Lung microvascular endothelial cell (primary cell): ENCODE measurements at places on chromosomes 7 and 10.

- DNase-seq: peak; percentile 77
Observed at GRCh38 chr7:129210256-129210988, 14.4 kb upstream of the AHCYL2 start.

DNA sequence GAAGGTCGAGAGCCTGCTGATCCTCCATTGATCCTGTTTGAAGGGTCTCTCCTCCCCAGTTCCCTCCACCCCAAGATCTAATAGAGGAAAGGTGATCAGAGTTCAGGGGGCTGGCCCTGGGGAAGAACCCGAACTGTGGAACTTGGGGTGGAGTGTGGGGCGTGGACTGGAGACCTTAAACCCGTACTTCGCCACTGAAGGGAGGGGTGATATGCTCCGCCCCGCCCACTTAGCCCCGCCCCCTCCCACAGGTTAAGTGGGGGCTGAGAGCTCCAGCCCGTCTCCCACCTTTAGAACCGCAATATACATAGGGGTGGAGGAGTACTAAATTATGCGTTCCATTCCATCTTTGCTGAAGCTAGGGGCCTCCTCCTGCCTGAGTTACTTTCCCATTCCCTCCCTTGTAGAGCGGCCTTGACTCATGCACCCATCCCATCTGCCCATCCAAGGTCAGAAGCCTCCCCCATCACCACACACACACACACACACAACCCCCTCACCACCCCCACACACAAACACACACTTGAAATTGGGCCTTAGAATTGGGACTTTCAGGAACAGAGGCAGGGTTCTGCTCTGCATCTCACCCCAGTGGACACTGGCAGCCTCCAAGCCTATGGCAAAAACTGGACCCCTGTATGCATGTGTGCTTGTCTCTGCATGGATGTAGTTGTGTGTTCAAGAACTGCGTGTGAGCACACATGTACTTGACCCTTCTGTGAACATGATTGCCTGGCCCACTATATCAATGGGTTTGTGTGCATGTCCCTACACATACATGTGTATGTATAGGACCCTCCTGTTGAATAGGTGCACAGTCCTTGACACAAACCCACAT lies 991 bp downstream of the SEMA4G start:
- no peak for DNase-seq

DNA sequence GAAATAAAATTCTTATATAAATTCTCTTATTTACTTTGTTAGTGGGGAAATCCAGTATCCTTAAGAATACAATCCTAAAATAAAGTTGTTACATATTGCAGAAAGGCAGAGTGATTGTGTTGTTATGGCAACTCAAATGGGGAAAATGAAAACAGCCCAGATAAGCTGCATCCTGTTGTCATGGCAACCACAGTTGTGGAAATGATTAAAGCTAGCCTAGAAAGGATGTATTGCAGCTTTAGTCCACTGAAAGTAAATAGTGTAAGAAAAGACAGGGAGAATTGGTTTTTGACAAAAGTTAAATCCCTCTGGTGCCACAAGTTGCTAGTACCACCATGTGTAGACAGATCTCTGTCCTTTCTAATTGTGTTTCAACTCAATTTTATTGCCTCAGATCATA lies 43.2 kb downstream of the BTRC start:
- DNase-seq: peak; percentile 90

DNA sequence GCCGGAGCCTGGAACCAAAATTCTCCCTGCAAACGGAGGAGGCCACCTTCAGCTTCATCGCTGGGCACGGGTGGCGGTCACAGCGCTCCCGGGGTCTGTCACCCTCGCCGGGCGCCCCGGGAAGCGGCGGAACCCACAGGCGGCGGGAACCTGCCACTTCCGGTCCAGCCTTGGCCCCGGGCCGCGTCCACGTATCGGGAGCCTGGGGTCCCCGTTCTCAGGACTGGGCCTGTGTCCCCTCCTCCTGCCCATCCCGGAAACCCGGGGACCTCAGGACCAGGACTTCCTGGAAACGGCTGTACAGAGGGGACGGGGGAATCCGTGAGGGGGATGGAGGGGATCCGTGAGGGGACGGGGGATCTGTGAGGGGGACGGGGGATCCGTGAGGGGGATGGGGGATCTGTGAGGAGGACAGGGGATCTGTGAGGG lies 25.4 kb downstream of the PDGFA start:
- DNase-seq: no peak

DNA sequence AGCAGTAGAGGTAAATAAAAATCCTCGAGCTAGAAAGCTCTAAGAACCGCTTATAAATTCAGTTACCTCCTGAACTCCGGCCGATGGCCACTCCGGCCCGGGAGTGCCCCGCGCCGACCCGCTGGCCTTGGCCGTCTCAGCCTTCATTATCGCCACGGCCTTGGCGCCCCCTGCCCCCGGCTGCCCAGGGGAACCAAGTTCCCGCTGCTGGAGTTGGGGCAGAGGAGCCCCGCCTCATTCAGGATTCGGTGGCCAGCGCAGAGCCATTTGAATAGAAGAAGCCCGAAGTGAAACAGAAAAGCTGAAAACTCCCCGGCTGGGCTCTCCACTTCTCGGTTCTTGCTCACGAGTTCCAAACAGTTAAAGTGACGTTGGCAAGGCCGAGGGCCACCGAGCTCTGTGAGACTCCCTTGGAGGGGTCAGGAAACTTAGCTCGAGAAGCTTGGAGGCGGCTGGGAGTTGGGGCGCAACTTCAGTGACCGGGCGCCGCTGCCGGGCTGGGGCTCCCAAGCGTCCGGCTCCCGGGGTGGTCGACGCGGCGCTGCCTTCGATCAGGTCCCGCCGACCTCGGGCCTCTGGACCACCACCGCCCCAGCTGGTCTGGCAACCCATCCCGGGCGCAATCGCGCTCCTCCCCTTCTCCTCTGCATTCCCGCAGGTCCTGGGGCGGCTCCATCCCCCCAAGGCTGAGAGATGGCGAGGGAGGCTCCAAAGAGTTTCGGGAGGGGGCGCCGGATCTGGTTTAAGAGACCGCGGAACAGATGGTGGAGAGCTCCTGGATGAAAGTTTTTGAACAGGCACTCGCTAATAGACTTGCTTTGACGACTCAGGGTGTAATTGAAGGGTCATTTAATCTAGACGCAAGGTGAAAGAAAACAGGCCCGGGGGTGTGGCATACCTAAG lies 5.8 kb upstream of the FEZF1 start:
- DNase-seq: peak; percentile 36

GRCh38 chr10:2791774-2792443 lies 275.4 kb upstream of the PFKP start:
- no peak for DNase-seq

DNA sequence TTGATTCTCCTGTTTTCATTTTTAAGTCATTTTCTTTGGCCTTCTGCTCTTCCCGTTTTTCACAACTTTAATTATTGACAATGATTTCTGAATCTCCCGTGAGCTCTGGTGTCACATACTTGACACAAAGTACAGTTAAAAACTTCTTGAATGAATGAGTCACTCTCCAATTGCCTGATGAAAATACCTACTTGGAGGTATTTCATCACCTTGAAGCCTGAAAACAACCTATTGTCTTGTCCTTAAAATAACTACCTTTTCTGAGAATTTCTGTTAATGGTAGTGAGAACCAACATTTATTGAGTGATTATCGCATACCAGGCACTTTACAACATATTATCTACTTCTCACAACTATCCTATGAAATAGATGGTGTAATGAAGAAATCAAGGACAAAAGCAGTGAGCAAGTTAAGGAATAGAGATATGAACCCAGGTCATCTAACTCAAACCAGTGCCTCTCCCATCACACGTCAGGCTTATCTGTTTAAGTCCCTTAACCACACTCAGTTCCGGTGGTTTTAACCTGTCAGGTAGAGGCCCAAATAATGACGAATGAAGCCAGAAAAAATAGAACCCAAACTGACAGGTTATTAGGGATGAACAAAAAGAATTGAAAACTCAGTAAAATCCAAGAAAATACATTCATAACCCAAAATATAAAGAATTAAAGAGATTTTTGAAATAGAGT lies 11.6 kb downstream of the BET1 start:
- no peak for DNase-seq

DNA sequence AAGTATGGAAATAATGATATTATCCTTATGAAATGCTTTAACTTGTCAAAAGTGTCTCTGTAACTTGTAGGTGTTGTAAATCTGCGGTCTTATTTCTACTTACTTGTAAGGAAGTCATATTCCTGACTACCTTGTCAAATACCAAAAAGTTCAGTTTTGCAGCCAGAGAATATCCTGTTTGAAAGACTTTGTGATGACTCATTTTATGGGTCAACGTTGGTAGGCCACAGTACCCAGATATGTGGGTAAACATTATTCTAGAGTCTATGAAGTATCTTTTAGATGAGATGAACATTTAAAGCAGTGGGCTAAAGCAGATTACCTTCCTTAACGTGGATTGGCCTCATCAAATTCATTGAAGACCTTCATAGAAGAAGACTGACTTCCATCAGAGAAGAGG lies 195.3 kb downstream of the PPP1R9A start:
- DNase-seq: peak; percentile 36
